ENCODE measurements at places on chromosomes 12 and 14. TPM values are rescaled to one million over a fixed set of nuclear protein-coding genes. Genes with fewer than 3 reads are reported as not detected.

CLECL1 gene
- total RNA-seq, result not detected

AMN gene
- total RNA-seq, result 21.5 TPM

MYF6 gene
- total RNA-seq, result not detected

AGAP2 gene
- total RNA-seq, result 1.3 TPM

DNA sequence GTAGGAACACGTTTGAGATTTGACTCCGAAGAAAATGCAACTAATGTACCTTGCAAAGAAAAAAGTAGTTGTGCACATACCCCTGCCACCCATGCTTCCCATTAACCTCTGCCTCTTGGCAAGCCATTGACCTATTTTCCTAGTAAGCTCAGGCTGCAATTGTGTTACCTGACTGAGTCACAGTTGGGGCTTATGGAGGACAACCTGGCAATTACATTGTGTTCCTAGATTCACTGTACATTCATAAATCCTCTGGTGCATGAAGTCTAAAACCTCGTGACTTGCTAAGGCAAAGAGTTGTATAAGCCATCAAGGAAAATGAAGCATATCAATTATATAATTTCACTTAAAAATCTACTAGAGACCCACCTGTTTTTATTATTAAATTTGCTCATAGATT lies 62.0 kb upstream of the DUSP6 start:
- no peak for DNase-seq

GRCh38 chr14:30108975-30109700 lies 181.5 kb upstream of the PRKD1 start:
- DNase-seq, result no peak

DNA sequence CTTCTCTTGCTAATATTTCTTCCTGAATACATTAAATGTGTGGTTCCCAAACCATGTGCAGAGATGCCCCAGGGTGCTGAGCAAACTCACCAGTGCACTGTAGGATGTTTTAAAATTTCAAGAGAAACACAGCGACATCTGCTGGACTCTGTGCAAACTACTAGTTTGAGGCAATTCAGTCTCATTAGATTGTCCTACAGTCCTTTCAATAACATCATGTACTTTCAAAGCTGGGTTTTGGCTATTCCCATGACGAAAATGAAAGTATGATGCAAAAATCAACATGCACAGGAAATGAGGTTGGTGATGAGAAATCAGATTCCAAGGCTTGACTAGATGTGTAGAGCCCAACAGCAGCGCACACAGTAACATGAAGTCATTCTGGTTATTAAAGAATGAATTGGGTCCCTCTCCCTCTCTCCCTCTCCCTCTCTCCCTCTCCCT lies 66.3 kb downstream of the CLIP1 start:
- peak; percentile 51 for DNase-seq
